ENCODE measurements at places on chromosomes 5 and 9.
A peak's percentile ranks its signal among the peaks of the same experiment; 100 is the strongest.

GRCh38 chr5:118176146-118176545 is 812.2 kb downstream of the DTWD2 start:
- DNase-seq, result no peak

DNA sequence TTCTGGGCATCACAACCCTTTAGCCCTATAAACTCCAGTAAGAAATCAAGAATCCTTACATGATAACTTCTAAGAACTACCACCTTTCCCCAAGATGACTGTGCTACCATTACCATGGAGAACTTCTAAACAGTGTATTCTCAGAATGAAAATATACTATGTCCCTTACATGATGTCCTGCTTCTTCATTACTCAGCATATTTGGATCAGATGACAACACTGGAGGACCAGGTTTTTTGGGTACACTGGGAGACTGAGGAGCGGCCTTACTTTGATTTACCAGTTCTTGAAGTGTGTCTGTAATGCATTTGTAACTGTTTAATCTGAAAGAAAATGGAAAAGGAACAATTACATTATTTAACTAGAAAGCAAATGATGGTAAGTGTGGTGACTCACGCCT is 55.7 kb upstream of the CPLANE1 start:
- DNase-seq, result no peak

- no peak for DNase-seq
These were observed 12.0 kb downstream of the TMEM8B start for GRCh38 chr9:35840881-35841644.

- DNase-seq, result no peak
These were observed 25.5 kb downstream of the AGTPBP1 start for GRCh38 chr9:85716031-85716877.

GRCh38 chr5:175520321-175520720 is 42.0 kb downstream of the SFXN1 start:
- peak; percentile 40 for DNase-seq

DNA sequence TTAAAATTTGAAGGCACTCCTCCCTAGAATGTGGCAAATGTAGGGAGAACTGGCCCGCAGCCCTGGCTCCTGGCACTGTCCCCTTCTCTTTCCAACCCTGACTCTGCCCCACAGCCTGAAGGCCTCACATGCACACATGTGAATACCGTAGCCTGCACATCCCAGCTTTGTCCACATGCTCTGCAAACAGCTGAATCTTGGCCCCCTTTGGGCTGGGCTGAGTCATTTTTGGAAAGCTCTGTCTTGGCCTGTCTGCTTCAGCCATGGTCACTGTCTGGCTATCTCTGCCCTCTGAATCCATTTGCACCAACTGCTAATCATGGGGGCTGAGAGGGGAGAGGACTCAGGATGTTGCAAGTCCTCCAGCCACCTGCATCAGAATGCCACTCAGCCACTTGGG is 22.1 kb upstream of the GALNT10 start:
- no peak for DNase-seq

DNA sequence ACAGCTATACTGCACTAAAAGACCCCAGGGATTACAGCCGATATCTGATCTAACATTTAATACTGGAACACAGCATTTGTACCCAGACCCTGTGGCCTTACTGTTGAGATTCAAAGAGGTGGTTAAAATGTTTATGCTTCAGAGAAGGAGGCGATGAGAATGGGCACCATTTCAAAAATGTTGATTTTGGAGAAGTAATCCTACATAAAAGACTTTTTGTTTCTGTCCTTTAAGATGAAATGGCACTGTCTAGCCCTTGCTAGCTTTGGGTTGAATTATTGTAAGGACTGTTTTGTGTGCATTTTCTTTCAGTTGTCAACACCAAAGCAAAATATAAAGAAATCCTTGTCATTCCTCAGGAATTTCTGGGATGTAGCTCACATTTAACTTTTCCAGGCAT is 288.5 kb upstream of the ANKH start:
- no peak for DNase-seq

DNA sequence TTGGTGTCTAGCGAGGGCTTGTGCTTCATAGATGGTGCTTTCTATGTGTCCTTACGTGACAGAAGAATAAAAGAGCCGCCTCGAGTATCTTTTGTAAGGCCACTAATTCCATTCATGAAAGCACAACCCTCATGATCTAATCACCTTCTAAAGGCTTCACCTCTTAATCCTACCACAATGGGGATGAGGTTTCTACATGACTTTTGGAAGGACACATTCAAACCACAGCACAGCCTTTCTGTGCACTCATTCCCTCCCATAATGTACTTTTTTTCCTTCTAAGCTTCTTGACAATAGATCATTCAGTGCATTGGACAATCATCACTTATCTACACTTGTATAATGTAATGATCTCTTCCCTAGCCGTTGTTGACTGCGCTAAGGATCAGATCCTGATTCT is 774.8 kb downstream of the BRINP1 start:
- DNase-seq, result no peak

- DNase-seq, result no peak
These were observed 582.7 kb upstream of the DMAC1 start for GRCh38 chr9:8382266-8382665.

GRCh38 chr5:150636391-150637244 is 3.8 kb upstream of the SYNPO start:
- no peak for DNase-seq
